ENCODE measurements at places on chromosomes 6 and 20.
A peak's percentile ranks its signal among the peaks of the same experiment; 100 is the strongest.

GRCh38 chr20:33647603-33648395 is 14.3 kb upstream of the C20orf144 start:
- DNase-seq: peak; percentile 20

- DNase-seq: no peak
Observed at GRCh38 chr6:116373940-116374339, 3.2 kb downstream of the DSE start.

DNA sequence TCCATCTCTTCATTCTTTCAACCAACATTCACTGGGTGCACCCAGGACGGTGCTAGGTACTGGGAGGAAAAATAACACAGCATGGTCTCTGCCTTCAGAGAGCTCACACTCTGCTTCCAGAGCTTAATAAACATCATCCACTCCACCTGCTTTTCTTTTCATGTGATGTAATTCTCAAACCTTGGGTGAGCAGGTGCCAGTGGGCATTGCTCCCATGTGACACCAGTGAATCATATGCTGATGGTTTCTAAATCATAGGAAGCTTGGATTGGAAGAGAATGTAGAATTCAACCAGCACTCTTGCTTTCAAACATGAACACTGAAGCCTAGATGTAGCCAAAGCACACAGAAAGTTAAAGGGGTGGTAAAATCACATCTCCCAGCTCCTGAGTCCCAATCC is 189.8 kb downstream of the FOXA2 start:
- no peak for DNase-seq

DNA sequence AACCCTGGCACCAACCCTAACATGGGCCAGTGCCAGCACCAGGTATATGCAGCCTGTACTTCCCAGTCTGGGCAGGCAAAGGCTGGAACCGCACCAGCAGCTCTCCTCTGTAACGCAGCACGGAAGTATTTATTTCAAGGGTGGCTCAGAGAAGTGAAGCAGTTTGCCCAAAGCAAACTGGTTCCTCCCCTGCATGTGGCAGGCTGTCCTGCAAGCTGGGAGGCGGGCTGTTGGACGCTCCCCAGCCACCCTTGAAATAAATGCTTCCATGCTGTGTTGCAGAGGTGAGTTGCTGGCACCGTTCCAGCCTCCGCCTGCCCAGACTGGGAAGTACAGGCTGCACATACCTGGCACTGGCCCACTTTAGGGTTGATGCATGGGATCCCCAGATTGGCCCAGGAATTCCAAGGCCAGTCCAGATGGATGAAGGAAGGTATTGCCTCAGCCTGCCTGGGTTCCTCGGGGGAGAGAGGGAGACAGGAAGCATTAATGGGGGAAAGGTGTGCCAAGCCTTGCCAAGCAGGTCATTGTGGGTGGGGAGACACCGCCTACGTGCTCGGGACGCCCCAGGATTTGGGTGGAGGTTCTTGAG is 49.8 kb downstream of the PPARD start:
- no peak for DNase-seq

DNA sequence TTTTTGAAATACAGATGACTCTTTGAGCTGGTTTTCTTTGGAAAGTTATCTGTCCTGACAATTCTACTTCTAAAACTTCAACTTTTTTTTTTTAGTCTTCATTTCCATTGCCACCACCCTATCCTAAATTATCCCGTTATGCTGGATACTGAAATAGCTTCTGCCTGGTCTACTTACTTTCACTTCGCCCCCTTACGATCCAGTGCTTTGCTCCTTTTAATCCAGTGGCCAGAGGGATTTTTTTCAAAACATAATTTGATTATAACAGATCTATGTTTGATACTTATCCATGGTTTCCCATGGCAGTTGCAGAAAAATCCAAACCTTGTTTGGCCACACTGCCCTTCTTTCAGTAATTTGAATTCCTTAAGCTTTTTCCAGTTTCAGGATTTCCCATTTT is 27.4 kb downstream of the ASXL1 start:
- DNase-seq: no peak

DNA sequence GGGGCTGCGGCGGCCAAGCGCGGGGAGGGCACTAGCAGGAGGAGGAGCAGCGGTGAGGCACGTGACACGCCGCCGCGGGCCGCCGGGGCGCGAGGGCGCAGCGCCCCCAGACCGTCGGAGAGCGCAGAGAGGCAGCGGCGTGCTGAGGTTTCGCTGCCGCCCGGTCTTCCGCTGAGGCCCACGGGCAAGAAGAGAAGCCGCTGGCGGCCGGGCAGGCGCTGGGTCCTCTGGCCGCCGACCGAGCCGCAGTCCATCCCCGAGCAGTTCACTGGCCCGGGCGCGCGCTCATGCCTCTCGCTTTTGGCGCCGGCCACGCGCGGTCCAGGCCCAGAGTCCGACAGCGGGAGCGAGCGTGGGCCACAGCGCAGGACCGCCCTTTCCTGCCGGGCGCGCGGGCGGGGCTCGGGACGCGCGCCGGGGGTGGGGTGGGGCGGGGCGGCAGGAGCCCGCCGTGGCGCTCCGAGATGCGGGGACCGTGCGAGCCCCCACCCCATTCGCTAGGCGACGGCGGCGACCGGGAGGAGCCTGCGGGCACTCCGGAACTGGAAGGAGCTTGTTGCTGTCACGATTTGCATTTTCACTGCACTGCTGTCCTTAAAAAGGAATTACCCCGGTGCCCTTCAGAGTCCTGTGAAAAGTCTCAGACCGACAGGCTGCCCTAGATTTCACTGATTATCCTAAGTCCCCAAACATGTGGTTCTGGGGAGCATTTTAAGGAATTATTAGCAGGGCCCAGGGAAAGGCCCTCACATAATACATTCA is at the start of gene MCUR1:
MCUR1 (minus strand) TSS at position 382 of the 762 bp plus-strand sequence; CDS start at position 254, 128 bp downstream.
- DNase-seq: peak; percentile 66

DNA sequence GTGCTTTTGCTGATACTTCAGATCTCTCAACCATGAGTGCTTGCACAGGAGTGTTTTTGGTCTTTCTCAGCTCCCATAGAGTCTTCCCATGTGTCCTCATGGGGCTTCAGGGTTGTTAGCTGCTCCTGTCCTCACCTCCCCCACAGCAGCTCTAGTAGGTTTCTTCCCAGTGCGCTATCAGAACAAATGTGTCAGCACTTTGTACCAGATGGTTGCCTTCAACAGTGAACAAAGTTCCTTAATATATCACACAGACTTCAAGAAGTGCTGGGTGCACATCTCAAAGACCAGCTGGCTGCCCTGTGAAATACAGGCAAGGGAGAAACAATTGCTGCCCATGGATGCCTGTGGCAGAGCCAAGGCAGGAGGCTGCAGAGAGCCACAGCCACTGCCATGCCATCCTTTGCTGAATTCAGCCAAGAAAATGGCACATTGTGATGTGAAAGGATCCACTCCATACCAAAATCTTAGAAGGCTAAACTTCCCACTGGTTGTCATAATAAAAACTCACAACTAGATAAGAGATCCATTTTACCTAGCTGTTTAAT is 471.3 kb downstream of the C6orf118 start:
- no peak for DNase-seq

DNA sequence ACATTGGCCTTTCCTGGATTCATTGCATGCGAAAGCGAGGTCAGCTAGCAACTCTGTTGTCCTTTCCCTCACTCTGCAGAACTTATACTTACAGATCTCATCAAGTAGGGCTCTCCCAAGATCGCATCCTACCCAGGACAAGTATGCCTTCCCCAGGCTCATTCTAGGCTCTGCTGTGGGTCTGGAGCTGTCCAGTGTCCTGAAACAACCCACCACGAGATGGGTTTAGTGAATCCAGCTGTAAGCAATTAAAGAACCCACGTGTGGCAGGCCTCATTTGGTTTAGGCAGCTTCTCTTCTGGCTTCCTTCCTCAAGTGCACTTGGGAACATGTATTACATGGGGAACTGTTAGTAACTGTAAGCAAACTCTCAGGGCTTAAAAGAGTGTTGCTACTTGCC is 406.5 kb upstream of the CHD6 start:
- no peak for DNase-seq

GRCh38 chr6:143465546-143465945 is 14.9 kb downstream of the PEX3 start:
- no peak for DNase-seq

DNA sequence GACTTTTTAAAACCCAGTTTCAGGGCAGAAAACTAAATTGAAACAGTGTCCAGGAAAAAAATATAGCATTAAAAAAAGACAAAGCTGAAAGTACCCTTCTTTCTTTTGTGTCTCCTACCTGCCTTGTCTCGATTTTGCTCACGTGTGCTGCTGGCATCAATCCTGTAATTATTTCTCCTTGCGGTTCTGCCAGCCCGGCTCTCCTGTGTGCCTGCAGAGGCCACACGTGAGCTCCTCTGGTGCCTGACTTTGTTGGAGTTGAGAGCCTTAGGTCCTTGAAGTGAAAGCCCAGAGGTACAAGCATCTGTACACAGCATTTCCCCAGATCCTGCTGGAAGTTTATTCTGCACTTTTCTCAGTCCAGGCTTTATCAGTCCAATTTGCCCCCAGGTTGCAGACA is 36.5 kb downstream of the GHRH start:
- DNase-seq: no peak

GRCh38 chr20:17916433-17916891 is 52.1 kb downstream of the SNX5 start:
- no peak for DNase-seq

GRCh38 chr20:17835240-17835933 is 133.2 kb downstream of the SNX5 start:
- no peak for DNase-seq

GRCh38 chr6:66926060-66926459 is 1219.0 kb upstream of the EYS start:
- DNase-seq: no peak

GRCh38 chr6:111884068-111884467 is 10.8 kb upstream of the FYN start:
- no peak for DNase-seq

DNA sequence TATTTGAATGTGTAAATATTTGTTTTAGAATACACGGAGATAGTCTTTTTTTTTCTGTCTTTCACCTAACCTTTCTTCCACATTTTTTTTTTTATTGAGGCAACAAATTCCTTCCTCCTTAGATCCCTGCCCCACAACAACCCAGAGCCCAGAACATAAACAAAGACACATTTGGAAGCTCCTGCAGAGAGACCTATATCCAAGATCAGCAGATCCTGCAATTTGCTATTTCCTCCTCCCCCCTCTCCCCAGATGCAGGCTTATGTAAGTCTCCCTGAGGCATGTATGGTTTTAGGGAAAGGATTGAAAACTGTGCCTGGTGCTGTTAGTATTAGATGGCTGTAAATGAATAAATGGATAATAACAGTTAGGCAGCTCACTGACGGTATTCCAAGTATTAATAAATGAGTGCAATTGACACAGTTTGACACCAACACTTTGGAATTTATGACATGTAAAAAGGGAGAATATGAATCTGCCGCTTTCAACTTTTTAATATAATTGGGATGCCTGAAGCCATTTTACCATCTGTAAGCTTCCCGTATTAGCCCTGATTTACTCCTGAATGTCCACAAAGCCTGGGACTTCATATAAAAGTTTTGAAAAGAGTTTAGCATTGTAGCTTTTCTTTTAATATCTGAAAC is 608.3 kb upstream of the CITED2 start:
- no peak for DNase-seq

- no peak for DNase-seq
Observed at GRCh38 chr20:4666001-4666479, 55.7 kb upstream of the PRND start.

GRCh38 chr6:125363039-125363823 is 61.5 kb upstream of the HDDC2 start:
- DNase-seq: no peak

DNA sequence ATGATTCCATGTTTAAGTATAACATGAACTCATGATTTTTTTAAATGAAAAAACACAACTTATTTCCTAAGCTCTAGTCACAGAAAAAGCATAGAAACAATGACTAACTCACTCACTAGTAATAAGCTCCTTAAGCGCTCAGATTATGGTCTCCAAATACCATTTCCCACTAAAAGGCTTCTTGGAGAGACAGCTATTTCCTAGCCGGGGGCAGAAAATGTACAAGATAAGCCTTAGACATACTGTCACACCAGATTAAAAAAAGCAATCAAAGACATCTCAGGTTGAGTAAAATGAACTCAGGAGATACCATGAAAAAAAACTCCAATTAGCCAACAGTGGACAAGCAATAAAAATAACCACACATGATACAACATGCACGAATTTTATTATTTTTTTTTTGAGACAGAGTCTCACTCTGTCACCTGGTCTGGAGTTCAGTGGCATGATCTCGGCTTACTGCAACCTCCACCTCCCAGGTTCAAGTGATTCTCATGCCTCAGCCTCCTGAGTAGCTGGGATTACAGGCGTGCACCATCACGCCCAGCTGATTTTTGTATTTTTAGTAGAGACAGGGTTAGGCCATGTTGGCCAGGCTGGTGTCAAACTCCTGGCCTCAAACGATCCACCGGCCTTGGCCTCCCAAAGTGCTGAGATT is 14.9 kb downstream of the SRPK1 start:
- no peak for DNase-seq

- no peak for DNase-seq
Observed at GRCh38 chr6:151096691-151097606, 142.8 kb upstream of the AKAP12 start.

DNA sequence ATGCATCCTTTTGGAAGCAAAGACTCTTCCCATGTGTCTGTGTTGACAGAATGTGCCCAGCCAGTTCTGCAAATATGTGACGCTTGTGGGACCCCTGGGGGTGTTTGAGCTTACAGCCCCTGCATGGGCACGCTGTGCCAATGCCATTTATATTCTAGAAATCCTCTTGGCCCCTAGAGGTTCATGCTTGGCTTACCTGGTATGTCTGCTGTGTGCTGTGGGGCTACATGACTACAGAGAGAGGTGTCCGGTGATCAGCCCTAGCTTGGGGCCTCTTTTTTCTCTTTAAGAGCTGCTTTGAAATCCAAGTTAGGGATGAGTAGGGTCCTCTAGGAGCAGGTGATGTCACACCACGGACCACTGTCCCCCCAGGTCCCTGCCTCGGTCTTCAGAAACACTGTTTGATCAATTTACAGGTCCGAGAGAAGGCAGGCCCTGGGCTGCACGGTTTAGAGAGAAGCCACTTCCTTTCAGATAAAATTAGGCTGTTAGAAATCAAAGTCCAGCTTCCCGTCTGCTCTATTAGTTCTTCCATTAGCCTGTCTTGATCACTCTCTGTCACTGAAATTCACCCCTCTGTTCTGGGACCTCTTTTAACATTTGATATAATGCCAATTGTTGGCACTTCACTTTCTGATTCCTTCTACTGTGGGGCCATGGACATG is 26.5 kb downstream of the BCAS4 start:
- DNase-seq: no peak

GRCh38 chr6:81799323-81799722 is 46.8 kb upstream of the TENT5A start:
- DNase-seq: no peak

GRCh38 chr20:39880890-39881289 is 808.1 kb downstream of the MAFB start:
- DNase-seq: no peak
